Caki2 (cell line): ENCODE measurements at places on chromosomes 1 and 21.

DNA sequence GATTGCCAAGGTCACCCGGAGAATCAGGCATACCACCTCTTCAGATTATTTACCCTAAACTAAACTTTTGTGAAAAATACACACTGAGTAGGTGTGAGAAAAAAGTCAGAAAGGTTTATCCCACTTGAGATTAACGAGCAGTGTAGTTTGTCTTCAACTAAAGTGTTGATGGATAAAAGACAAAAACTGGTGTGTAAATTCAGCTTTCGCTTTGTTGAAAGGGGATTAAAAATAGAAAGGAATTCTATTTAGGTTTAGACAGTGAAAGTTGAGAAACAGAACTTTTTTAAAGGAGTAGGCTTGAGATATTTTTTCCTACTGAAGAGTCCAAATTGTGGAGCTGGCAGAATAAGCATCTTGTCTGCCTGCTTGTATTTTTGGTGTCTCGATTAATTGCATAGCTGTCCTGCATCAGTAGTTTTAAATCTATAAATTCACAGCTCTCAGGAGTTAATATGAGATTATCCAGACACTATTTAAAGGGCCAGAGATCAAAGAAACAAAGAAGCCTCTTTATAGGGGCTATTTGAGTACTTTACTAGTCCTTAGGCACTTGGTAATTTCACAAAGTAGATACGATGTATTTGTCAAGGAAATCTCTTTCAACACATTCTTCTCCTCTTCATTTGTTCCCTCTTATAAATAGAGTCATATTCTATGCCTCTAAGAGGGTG lies 46.7 kb upstream of the RABGAP1L start:
- DNase-seq = no peak

GRCh38 chr1:206082831-206083695 lies 30.1 kb downstream of the RHEX start:
- DNase-seq = no peak

DNA sequence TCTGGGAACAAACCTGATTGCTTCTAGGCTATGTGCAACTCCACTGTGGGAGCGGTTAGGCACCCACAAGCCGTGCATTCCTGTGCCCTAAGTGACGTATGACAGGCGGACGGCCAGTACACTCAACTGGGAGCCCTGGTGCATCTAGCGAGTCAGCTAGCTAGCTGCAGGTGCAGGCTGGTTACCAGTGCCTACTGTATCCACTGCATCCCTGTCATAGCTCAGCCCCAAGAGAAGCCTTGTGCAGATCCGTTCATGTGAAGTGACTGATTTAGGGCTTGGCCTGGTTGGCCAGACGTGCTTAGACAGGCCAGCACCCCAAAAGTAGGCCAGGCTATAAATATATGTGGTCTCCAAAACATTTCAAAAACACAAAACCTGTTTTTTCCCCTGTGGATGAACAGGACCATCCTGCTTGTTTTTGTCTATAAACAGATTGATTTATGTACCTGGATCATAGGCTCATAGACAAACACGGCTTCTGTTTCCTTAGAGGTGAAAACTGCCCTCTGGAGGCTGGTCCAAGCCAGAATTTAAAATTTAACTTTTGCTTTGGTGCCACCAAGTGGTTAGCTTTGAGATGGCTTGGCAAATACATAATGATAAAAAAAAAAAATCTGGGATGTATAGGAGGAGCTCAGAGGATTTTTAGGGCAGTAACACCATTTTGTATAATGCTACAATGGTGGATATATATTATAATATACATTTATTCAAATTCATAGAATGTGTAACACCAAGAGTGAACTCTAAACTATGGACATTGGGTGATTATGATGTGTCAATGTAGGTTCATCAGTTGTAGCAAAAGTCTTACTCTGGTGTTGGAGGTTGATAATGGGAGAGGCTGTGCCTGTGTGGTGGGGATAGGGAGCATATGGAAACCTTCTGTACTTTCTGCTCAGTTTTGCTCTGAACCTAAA lies 68.5 kb downstream of the GIPC2 start:
- DNase-seq = peak; percentile 58

GRCh38 chr1:40317394-40318074 lies 448 bp upstream of the COL9A2 start:
- DNase-seq = no peak

GRCh38 chr1:194503209-194503608 lies 1316.8 kb upstream of the B3GALT2 start:
- DNase-seq = no peak

DNA sequence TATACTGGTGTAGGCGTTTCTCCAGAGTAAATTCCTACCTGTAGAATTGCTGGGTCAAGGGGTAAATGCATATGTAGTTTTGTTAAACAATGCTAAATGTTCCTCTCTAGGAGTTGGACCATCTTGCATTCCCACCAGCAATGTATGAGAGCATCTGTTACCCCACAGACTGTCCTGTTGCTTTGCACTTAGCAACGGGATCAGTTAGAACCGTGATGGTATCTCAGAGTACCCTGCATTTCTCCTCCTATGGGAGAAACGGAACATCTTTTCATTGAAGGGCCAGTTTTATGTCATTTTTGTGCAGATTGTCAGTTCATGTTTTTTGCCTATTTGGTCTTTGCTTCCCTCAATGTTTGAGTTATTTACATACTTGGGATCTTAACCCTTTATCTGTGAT lies 18.0 kb upstream of the RIPPLY3 start:
- no peak for DNase-seq

DNA sequence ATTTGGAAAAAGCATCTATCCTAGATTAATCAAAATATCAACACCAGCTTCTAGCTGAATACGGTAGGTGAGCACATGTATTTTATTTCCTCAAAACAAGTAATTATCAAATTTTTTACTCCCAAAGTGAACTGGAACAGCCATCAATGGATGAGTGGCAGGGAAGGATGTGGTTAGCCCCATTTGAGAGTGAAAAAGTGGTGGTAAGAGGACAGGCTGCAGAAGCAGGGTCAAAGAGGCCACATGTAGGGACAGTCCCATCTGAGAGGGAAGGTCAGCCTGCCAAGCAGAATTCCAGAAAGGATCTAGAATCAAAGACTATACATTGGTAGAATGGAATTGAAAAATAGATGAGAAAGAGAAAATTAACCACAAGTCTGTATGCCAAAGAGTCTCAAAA lies 163.8 kb downstream of the SMYD3 start:
- DNase-seq = no peak

DNA sequence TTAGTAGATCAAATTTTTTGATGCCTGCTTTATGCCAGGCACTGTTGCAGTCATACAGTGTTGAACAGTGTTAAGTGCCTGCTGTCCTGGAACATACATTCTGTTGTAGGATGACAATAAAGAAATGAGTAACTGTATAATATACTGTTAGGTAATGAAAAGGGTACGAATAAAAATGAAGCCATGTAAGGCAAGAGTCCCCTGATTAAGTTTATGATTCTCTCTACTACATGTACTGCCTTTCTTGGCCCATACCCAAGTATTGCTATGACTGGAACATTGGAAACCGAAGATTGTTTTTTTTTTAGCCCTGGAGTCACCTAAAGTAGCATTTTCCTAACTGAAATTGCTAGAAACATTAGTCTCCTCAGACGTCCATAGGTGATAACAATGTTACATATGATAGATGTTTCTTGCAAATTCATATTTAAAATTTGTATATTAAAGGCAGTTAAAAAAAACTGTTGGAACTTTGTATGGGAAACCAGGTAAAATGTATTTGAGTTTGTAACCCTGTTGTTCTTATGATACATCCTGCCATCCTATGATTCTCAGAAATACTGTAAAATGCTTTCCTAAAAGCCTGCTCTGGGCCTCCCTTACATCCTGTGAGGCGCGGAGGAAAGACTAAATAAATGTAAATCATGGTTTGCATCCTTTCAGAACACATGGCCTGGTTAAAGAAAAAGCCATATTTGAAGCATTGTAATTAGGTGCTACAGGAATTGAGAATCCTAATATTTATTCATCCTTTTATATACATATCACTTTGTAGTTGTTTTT lies 5.8 kb downstream of the ATP5PB start:
- no peak for DNase-seq

DNA sequence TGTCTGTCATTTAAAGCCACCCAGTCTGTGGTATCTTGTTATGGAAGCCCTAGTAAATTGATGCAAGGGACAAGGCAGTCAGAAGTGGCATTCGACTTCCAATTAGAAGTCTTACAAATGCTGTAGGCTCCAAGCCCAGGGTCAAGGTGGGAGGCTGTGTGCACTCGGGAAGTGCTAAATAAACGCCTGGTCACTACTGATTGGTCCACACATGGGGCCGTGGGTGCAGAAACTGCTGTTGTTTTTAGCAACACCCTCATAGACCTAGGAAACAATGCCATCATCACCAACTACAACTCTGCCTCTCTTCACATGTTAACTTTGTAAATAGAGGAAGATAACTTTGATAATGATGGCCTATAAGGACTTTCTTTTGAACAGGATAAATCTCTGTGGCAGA lies 20.2 kb upstream of the ZBTB21 start:
- no peak for DNase-seq
